CD4-positive, alpha-beta T cell treated with Interleukin-21 for 1 hour (primary cell): ENCODE measurements at places on chromosomes 6 and 20.
A peak's percentile ranks its signal among the peaks of the same experiment; 100 is the strongest.

DNA sequence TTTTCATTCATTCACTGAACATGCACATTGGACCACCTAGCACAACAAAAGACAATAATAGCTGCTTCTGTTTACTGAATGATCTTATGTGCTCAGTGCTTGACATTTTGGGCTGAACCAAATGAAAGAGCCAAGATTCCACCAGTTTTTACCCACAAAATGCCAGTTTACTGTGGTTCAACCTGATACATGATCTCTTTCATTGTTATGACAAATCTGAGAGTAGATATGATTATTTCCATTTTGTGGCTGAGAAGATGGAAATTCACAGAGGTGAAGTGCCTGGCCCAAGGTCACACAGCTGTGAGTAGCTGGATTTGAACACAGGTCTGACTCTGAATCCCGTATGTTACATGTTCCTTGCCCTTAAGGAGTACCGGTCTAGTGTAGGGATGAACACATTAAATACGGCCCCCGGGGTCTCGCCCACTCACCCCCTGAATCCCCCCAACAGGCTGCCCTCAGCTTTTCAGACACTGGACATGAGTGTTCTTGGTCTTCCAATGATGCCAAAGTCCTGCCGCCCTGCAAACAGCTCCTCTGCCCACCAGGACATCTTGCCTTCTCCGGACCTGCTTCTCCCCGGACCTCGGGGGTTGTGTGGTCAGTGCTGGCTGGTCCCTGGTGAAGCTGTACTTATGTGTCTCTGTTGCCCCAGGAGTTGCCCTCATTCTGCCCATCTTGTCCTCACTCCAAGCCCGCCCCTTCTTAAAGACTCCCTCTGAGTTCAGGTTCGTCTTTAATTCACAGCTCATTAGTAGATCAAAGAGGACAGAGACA is 58.6 kb upstream of the SLC32A1 start:
- no peak for DNase-seq

DNA sequence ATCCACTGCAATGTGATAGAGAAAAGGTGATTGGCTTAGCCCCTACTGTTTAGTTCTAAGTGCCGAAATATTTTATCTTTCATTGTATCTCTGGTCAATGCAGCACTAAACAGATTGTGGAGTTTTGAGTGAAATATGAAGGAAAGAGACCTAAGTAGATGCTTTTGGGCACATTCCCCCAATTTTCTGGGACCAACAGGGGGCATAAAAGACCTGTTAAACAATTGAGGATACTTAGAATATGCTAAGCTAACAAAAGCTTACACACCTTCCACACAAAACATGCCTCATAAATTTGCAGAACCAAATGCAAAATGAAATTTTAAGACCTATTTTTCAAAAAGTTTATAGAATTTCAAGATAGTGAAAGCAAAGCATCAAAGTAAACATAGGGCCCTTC is 746.9 kb downstream of the TBC1D32 start:
- DNase-seq: no peak

DNA sequence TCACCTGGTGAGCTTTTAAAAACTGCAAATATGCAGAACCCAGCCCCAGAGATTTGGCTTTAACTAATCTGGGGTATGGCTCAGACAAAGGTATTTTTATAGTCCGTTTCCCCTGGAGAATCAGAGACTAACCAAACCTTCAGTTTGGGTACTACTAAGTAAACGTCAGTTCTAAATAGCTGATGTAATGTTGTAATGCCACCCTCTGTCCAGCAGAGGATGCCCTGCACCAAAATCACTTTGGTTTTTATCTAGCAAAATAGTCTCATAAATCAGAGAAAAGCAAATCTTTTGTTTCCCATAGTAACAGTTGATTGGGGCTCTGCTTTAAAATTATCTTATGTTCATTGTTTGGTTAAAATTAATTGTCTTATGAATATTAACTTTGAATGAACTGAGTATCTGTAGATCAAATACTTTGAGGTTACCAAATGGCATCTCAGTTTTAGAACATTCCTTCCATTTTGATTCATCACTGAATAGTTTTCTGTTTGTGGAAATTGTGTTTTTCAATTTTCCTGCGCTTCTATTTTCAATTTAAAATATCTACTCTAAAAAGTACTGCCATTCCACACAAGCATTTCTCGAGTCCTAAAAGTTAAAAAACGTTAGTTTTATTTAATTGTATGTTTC is 278.3 kb upstream of the PLCB4 start:
- DNase-seq: no peak

DNA sequence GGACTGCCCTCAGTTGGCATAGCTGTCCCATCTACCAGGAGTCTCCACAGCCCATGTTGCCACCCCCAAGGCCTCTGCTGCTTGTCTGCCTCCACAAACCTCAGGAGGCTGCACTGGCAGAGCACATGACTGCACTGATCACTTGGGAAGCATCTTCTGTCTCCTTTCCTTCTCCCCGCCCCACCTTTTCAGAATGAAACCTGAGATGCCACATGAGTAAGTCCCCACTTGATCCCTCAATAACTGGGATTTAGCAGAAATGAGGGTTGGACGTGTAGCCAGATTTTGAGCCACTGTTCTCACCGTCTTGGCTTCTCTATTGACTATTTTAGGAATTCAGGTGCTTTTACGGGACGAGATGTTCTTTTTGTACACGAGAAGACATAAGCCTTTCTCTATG is 328.4 kb downstream of the CDC5L start:
- no peak for DNase-seq

GRCh38 chr20:33769043-33769442 is 37.2 kb downstream of the ZNF341 start:
- no peak for DNase-seq

DNA sequence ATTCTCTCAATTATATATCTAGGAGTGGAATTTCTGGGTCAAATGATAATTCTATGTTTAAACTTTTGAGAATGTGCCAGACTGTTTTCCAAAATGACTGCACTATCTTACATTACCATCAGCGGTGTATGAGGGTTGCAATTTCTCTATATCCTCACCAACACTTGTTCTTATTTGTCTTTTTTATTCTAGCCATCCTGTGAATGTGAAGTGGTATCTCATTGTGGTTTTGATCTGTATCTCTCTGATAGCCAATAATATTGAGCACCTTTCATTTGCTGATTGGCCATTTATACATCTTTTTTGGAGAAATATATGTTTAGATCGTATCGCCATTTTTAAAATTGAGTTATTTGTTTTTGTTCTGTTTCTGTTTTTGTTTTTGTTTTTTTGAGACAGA is 32.3 kb downstream of the C20orf203 start:
- DNase-seq: no peak

DNA sequence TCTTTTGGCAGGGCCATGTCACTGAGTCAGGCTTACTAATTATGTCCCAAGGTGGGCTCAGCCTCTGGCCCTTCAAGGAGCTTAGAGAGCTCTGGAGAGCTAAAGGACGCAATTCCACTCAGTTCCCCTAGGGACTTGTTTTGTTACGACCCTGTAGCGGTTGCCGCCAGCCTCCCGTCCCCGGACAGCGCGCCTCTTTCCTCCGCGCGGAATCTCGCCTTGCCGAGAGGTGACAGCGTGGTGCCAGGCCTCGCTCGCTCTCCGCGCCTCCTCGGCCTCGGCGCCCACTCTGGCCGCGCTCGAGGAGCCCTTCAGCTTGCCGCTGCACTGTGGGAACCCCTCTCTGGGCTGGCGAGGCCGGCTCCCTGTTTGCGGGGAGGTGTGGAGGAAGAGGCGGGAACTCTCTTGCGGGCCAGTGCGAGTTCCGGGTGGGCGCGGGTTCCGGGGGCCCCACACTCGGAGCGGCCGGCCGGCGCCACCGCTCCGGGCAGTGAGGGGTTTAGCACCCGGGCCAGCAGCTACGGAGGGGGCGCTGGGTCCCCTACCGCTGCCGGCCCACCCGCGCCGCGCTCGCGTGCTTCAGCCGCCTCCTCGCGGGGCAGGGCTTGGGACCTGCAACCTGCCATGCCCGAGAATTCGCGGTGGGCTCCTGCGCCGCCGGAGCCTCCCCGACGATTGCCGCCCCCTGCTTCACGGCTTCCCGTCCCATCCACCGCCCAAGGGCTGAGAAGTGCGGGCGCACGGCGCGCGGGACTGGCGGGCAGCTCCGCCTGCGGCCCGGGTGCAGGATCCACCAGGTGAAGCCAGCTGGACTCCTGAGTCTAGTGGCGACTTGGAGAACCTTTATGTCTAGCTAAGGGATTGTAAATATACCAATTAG is 9.9 kb upstream of the ZNF311 start:
- DNase-seq: no peak

- DNase-seq: peak; percentile 19
Observed at GRCh38 chr6:149560736-149561135, 5.4 kb upstream of the GINM1 start.

- no peak for DNase-seq
Observed at GRCh38 chr6:112365952-112366351, 18.8 kb downstream of the RFPL4B start.
